ENCODE measurements at places on chromosomes 12 and 14.

GRCh38 chr12:126950266-126950665 is 1316.7 kb upstream of the TMEM132C start:
- DNase-seq, result no peak

GRCh38 chr12:29676676-29677075 is 107.1 kb downstream of the TMTC1 start:
- no peak for DNase-seq

DNA sequence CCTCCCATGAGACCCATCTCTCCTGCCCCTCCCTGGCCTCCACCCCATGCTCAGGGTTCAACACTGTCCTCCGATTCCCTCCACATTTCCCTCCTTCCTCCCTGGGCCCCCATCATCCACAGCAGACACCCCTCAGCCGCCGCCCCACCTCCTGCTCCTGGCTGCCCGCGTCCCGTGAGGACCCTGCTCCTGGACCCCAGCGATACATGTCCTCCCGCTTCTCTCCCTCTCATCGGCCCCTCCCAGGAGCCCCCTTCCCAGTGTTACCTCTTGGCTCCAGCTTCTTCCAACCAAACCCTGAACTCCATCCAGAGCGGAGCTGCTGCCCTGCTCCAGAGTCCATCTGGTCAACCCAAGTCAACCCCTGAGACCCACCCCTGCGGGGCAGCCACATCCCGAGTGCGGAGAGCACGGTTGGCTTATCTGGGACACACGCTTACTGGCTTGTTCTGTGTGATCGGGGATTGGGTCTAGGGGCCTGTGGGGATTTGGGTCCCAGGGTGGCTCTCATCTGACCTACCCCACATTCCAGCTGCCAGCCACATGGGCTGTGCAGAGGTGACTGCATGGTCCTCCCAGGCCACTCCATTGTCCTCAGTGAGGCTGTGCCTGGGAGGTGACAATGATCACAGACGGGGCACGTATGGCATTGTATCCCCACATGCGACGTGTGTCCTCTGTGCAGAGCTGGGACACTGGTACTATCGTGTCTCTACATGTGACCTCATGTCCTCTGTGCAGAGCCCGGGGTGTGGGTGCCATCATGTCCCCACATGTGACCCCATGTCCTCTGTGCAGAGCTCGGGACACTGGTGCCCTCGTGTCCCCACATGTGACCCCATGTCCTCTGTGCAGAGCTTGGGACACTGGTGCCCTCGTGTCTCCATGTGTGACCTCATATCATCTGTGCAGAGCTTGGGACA is 333.6 kb downstream of the ADGRD1 start:
- no peak for DNase-seq

- DNase-seq, result no peak
Observed at GRCh38 chr14:94906577-94906976, 136.7 kb upstream of the GSC start.

DNA sequence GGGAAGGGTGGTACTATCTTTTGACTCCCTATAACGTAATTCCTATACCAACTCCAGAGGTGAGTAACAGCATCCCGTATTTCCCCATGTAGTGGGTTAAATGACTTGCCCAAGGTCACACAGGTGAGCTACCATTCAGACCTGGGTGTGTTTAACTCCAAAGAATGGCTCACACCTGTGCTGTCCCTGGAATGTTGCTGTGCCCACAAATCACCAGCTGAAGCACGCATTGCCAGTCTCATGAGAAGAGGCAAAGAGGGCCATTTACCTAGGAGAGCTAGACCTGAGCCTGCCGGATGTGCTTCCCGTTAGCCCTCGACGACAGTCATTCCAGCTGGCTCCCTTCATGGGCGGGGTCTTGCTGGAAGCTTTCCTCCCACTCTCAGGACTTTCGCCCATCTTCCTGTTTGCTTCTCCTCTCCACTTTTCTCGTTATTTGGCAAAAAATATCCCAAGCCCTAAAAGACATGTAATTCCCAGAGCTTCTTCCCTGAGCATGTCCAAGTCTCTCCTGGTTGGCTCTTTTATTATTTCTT is 106.6 kb upstream of the VASH1 start:
- no peak for DNase-seq

DNA sequence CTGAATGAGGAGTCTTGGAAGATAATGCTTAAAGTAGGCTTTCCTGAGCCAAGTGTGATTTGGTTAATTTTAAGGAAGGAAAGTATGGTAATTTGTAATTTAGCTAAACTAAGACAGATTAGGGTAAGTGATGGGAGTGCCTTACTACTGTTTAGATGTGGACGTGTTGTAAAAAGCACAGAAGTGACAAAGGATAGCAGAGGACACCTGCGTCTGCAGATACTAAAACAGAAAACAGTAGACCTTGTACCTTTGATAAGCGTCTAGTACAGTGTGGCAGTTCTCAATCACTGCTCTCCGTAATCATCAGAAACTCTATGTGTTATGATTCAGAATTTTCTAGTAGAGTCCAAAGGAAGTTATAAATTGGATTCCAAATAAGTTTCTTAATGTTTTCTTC is 58.0 kb downstream of the MIA2 start:
- no peak for DNase-seq

DNA sequence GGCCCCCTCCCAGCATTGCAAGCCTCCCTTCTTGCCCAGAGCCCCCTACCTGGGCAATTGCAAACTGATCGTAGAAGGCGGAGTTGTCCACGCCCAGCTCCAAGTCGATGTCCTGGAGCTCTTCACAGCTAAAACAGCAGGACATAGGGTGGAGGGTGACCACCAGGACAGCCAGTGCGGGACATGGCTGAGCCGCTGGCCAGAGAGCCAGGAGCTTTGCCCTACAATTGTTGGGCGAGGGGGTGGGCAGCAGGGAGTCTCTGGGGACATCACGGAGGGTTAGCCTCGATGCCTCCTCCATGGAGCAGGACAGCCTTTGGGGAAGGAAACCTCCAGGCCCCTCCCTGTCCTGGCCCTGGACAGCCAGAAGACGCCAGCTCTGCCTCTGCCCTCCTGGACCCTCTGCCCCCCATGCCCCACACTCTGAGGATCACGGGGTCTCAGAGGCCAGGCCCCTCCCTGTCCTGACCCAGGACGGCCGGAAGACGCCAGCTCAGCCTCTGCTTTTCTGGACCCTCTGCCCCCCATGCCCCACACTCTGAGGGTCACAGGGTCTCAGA is 9.4 kb downstream of the TMEM179 start:
- DNase-seq, result no peak

- no peak for DNase-seq
Observed at GRCh38 chr14:67111022-67111421, 78.2 kb upstream of the GARIN2 start.

DNA sequence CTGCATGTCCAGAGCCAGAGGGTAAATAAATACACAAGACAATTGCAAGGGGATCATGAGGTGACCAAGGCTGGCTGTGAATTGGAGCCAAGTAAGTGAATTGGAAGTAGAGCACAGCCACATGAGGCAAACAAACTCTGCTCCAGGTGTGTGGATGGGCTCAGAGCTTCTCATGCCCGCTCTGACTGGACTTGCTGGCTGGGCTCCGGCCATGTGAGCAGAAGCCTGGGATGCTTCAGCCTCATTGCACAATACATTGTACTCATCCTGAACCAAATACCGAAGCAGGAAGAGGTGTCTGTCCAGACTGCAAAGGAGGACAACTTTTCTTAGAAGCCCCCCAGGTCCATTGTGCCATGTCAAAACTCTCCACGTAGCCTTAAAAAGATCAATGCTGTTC is 193.0 kb downstream of the TTC8 start:
- DNase-seq, result no peak

GRCh38 chr12:109763201-109763841 is 49.7 kb downstream of the FAM222A start:
- no peak for DNase-seq

DNA sequence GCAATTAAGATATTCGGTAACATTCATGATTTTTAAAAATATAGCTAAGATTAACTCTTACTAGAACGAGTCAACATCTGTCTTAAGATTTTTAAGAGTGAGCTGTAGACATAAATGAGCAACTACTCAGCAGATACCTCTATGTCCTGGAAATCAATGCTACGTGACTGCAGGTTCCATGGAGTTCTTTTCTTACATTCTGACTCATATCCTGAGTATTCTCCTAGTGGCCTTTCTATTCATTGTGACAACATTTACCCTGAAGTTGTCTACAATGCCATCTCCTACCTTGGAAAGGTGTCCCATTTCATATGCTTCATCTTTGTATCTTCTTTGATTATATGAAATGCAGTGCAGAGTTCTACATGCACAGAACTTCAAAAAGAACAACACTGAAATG is 59.9 kb downstream of the PKP2 start:
- DNase-seq, result no peak

- DNase-seq, result no peak
Observed at GRCh38 chr12:91194500-91194899, 11.9 kb upstream of the DCN start.
